ENCODE measurements at places on chromosomes 11 and 22.

- no peak for DNase-seq
Observed at GRCh38 chr11:131408025-131408640, 37.7 kb downstream of the NTM start.

- DNase-seq, result no peak
Observed at GRCh38 chr11:127873478-127873877, 713.9 kb downstream of the ETS1 start.

- DNase-seq, result no peak
Observed at GRCh38 chr11:134987223-134987768, 575.3 kb upstream of the B3GAT1 start.

DNA sequence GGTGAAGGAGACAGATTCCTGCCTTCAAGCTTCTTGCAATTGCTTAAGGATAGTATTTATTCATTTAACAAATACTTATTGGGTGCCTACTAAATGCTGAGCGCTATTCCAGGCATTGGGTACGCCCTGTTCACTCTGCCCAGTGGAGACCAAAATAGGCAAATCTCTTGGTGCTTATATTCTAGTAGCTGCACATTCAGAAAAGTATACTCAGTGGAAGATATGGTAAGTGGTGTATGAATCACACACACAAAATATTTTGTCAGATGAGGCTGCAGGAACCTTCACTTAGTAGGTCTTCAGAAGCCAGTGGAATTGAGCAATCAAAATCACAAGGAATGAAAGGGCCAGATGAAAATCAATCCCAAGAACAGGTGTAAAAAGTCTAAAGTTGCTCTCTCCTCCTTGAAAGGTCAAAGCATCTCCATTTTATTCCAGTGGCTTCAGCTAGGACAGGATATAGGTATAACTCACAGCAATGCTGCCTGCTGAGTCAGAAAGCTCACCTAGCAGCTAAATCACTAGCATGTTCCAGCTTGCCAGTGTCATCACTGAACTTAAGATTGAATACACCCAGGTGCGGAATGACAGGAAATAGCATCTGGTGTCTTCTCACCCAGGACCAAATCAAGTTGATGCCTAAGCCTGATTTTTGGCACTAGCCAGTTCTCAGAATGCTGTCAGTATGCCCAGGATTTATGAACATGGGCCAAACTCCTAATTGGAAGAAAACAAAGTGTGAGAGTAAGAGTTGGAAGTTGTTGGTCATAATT is 83.9 kb downstream of the AMOTL1 start:
- DNase-seq, result no peak

DNA sequence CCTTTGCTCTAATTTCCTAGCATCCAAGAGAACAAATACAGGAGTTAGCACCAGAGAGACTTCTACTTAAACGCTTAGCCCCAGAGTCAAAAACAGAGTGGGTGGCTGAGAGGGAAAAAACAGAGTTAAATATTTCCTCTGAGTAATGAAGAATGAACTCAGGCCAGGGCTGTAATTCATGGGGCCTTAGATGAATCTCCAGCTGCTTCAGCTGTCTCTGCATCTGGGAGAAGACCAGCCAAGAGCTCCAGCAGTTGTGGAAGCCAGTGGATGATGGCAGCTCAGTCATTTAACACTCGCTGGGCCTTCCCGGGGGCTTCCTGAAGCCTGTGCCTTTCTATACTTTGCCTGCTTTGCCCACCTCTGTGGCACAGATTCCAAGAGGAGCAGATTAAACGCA is 5.7 kb upstream of the ADAMTS15 start:
- no peak for DNase-seq
